ENCODE measurements at places on chromosomes 4 and X.
A peak's percentile ranks its signal among the peaks of the same experiment; 100 is the strongest.

- DNase-seq, result peak; percentile 83
Observed at GRCh38 chr4:11483046-11483445, 54.4 kb upstream of the HS3ST1 start.

DNA sequence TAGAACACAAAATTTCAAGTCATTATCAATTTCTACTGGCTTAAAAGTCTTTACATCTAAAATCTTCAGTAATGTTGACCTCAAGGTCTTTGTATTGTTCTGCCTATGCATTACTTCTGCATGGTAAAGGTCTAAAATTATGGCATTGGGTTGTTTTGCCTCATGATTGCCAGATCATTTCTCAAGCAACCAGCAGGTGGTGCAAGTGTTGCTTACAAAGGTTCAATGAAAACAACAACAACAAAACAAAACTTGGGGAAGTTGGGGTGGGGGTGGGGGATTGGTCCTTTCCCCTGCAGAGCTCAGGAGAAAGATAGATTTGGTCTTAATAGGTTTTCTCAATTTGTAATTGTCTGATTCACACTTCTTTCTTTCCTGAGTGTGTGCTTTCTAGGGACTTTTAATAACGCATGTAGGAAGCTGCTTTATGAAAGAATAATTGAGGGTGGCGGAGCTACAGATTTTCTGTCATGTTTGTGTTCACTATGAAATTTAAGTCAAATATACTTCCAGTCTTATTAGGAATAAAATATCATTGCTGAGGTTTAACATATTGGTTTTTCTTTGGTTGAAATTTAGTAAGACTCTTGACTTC lies 145.1 kb downstream of the COL4A5 start:
- peak; percentile 1 for DNase-seq

- peak; percentile 79 for DNase-seq
Observed at GRCh38 chrX:85922821-85923220, 124.5 kb downstream of the CHM start.

- DNase-seq, result no peak
Observed at GRCh38 chr4:147217655-147218054, 263.2 kb upstream of the EDNRA start.

DNA sequence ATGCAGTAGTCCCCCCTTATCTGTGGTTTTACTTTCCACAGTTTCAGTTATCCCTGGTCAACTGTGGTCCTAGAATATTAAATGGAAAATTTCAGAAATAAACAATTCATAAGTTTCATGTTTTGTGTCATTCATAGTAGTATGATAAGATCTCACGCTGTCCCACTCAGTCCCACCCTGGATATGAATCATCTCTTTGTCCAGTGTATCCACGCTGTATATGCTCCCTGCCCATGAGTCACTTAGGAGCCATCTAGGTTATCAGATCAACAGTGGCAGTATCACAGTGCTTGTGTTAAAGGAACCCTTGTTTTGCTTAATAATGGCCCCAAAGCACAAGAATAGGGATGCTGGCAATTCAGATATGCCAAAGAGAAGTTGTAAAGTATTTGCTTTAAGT lies 16.2 kb upstream of the SYTL4 start:
- no peak for DNase-seq
